ENCODE measurements at places on chromosomes 7 and 10. TPM values are rescaled to one million over a fixed set of nuclear protein-coding genes. Genes with fewer than 3 reads are reported as not detected.

Gene GARIN1A
- polyA plus RNA-seq: 1.1 TPM

DNA sequence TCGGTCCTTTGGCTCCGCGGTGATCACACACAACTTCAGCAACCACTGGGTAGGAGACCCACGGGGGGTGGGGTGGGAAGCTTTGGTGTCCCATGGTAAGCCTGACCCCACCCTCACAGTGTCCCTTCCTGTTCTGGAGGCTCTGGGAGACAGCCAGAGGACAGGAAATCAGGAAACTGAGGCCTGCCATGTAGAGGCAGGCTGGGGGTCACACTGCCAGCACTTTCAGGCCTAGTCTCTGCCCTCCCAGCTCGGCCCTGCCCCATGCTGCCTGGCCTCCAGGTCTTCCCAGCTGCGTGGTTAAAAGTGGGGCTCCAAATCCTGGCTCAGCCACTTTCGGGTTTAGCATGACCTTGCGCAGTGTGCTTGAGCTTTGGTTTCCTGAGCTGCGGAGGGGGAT is 10.9 kb downstream of the AQP1 start:
- no peaks in the 10 kb centered on the region for H3K27me3 ChIP-seq
- H3K27ac ChIP-seq: no peak overlapping the region
- H3K4me1 ChIP-seq: peaks cover 12% of the 10 kb centered on the region
- no peak for DNase-seq
- no peak overlapping the region for H3K4me3 ChIP-seq
- H3K36me3 ChIP-seq: no peaks in the 10 kb centered on the region

Gene CTAGE8
- polyA plus RNA-seq: 0.88 TPM

Gene GUSB
- polyA plus RNA-seq: 13.3 TPM

GRCh38 chr10:106930751-106931150 is 233.8 kb downstream of the SORCS1 start:
- no peaks in the 10 kb centered on the region for H3K27me3 ChIP-seq
- no peaks in the 10 kb centered on the region for H3K36me3 ChIP-seq
- no peaks in the 10 kb centered on the region for H3K4me1 ChIP-seq
- no peak overlapping the region for H3K4me3 ChIP-seq
- no peak overlapping the region for H3K27ac ChIP-seq

DNA sequence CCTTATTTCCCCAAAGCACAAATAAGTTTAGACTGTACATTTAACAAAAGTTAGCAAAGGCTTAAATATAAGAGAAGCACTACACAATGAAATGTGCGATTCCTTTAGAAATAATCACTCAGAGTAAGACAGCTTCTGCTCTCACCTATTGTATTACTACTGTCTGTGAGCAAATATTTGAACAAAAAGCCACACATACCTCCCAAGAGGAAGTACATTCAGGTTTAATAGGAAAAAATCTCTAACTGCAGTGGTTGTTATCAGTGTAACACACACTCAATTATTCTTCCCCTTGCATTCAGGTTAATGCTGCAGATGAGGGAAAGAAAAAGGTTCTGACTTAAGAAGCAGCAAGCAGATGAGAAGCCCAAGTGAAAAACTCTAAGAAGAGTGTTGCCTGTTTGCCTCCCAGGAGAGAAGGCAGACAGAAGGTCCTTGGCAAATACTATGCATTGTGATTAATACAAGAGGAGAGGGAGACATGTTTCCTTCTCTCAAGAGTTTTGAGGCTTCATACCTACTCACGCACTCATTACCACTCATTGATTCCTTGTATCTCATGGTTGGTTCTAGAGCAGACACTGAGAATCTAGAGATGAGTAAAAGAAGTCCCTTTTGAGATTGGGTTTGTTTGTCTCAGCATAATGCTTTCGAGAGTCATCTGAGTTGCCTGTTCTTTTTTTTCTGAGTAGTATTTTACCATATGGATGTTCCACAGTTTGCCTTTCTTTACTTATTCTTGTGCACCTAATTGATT is 13.6 kb downstream of the GIMAP4 start:
- H3K27ac ChIP-seq: no peak overlapping the region
- no peak for DNase-seq
- no peaks in the 10 kb centered on the region for H3K4me1 ChIP-seq
- H3K4me3 ChIP-seq: no peak overlapping the region
- H3K27me3 ChIP-seq: no peaks in the 10 kb centered on the region

Gene TMEM209
- 25.9 TPM for polyA plus RNA-seq

Measured in keratinocyte (primary cell).